Thoracic aorta (tissue), 2 donors: ENCODE measurements at places on chromosomes 5 and 9. TPM values are rescaled to one million over a fixed set of nuclear protein-coding genes. Genes with fewer than 3 reads are reported as not detected.

- H3K27ac ChIP-seq = peak overlapping the region; percentile 98
- peak; percentile 59 for DNase-seq
- no peaks in the 10 kb centered on the region for H3K36me3 ChIP-seq
Observed at GRCh38 chr9:130847306-130848217, 12.5 kb downstream of the ABL1 start.

DNA sequence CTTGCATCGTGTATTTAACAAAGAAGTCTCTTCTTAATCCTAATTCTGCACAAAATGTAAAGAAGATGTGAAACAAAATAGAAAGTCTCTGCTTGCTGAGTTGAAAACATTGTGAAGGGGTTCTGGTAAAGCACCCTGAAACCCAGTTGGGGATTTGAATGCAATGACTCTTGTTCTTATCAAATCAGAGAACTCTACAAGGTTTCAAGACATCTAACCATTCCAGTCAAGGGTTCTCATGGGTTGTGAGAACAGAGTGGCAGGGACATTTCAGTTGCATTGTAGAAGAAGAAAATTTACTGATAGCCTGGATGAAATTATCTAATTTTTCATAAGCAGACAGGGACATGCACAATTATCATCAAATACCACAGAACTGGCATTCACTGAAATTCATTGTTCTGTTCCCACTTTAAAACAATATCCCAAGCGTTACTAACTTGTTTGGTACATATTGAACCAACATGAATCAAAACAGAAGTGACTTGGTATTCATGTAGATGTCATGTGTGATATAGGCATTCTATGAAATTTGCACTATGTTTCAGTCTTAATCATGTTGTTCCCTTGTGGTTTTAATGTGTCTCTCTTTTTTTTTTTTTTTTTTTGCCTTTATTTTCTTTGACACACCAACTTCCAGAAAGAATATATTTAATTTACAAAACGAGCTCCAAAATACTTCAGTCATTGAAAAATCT lies 563.3 kb downstream of the IRX1 start:
- no peak for DNase-seq
- H3K4me3 ChIP-seq = no peak overlapping the region
- H3K27me3 ChIP-seq = no peaks in the 10 kb centered on the region
- H3K27ac ChIP-seq = no peak overlapping the region
- no peaks in the 10 kb centered on the region for H3K36me3 ChIP-seq

PCDHB13 gene
- total RNA-seq = 8.0 TPM

- DNase-seq = no peak
- peaks cover 50% of the 10 kb centered on the region for H3K4me1 ChIP-seq
- H3K27me3 ChIP-seq = no peaks in the 10 kb centered on the region
- no peak overlapping the region for H3K27ac ChIP-seq
- no peaks in the 10 kb centered on the region for H3K36me3 ChIP-seq
Observed at GRCh38 chr9:113998525-113999255, 79.4 kb downstream of the AMBP start.

GRIA1 gene
- 39.0 TPM for total RNA-seq

DNA sequence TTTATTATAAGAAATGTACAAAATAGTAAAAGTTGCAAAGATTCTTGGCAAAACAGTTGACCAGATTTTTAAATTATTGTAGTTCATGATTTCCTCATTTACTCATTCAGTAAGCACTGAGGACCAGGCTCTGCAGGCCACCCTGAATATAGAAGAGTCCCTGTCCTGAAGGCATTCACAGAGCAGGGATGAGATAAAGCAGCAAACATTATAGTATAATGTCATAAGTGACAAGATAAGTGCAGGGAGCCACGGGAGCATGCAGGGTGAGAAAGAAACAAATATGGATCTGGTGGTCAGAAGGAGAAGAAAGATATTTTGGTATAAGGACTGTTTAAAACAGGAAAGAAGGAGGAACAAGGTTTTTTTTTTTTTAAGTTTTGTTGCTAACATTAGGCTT lies 46.0 kb downstream of the PARP8 start:
- no peaks in the 10 kb centered on the region for H3K36me3 ChIP-seq
- H3K4me3 ChIP-seq = no peak overlapping the region
- H3K4me1 ChIP-seq = peaks cover 25% of the 10 kb centered on the region
- no peak overlapping the region for H3K27ac ChIP-seq
- H3K27me3 ChIP-seq = no peaks in the 10 kb centered on the region

GRCh38 chr9:119861842-119862241 lies 492.6 kb upstream of the BRINP1 start:
- H3K27ac ChIP-seq = no peak overlapping the region
- no peaks in the 10 kb centered on the region for H3K36me3 ChIP-seq
- no peak for DNase-seq
- no peak overlapping the region for H3K4me3 ChIP-seq
- H3K27me3 ChIP-seq = no peaks in the 10 kb centered on the region

CFAP90 gene
- total RNA-seq = not detected

DNA sequence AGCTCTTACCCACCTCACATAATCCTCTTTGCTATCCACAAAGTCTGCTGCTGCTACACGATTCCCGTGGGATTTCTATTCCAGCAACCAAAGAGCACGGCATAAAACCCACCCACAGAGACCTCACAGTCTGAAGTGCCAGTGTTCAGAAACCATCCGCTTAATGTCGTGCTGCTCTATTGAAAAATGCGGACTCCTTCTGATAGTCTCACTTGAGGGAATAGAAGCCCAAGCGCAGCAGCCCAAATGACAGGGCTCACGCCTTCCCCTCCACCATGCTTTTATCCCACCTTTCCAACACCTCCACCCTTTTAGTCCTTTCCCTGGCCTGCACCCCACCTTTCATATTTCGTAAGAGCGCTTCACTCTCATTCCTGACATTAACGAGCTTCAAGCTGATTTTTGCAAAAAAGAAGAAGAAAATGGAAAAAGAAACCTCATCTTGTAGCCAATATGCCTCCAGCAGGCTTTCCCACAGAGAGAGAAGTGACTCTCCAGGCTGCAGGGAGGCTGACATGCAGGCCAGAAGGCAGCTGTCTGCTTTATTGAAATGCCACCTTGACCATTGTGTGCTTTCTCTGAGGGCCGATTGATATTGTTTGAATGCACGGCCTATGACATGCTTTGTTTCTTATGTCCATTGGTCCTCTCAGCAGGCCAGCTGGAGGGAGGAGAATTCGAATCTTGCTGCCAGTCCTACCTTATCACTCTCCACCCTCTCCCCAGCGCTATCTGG lies 70.6 kb upstream of the PCSK1 start:
- no peak for DNase-seq
- no peaks in the 10 kb centered on the region for H3K4me1 ChIP-seq
- H3K4me3 ChIP-seq = no peak overlapping the region
- no peaks in the 10 kb centered on the region for H3K27me3 ChIP-seq
- H3K36me3 ChIP-seq = no peaks in the 10 kb centered on the region

GRCh38 chr9:97387504-97387886 lies 24.4 kb upstream of the TDRD7 start:
- H3K36me3 ChIP-seq = no peaks in the 10 kb centered on the region
- H3K4me1 ChIP-seq = no peaks in the 10 kb centered on the region
- no peaks in the 10 kb centered on the region for H3K27me3 ChIP-seq

DNA sequence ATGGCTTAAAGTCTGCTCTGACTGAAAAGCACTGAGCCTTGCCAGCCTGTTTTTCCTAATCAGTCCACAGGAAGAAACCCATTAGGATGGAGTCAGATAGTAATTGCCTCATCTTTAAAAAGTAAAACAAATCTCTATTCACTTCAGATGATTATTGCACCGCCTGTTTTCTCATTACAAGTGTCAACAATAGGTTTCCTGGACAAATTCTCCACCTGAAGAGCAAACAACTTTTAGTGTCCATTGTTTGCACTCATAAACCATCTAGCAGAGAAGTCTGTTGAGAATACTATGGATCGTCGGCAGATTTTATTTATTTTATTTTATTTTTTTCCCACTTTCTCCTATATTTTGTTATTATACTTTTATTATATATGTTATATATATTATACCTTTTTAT lies 20.3 kb downstream of the C5orf63 start:
- no peaks in the 10 kb centered on the region for H3K4me1 ChIP-seq
- H3K27ac ChIP-seq = no peak overlapping the region
- no peak for DNase-seq
- H3K27me3 ChIP-seq = no peaks in the 10 kb centered on the region
- H3K36me3 ChIP-seq = no peaks in the 10 kb centered on the region

FAM13B gene
- total RNA-seq = 65.1 TPM

DNA sequence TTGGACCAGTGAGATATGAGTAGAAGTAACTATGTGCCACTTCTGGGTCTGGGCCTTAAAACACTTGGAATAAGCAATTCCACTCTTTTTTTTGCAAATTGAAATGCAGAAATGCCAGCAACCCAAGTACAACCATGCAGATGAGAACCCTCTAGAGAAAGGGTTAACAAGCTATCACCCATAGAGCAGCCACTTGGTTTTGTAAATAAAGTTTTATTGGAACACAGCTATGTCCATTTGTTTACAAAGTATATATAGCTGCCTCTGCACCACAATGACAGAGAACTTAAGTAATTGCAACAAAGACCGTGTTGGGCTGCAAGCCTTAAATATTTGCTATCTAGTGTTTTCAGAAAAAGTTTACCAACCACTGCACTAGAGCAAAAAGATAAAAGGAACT lies 9.8 kb upstream of the TARS1 start:
- no peak for DNase-seq
- H3K4me3 ChIP-seq = no peak overlapping the region
- H3K27me3 ChIP-seq = no peaks in the 10 kb centered on the region
- peaks cover 3% of the 10 kb centered on the region for H3K4me1 ChIP-seq

GRCh38 chr5:139146809-139147482 lies 51.2 kb downstream of the SIL1 start:
- no peak overlapping the region for H3K4me3 ChIP-seq
- H3K27ac ChIP-seq = peak overlapping the region; percentile 20
- H3K36me3 ChIP-seq = no peaks in the 10 kb centered on the region
- peaks cover 34% of the 10 kb centered on the region for H3K4me1 ChIP-seq

DNA sequence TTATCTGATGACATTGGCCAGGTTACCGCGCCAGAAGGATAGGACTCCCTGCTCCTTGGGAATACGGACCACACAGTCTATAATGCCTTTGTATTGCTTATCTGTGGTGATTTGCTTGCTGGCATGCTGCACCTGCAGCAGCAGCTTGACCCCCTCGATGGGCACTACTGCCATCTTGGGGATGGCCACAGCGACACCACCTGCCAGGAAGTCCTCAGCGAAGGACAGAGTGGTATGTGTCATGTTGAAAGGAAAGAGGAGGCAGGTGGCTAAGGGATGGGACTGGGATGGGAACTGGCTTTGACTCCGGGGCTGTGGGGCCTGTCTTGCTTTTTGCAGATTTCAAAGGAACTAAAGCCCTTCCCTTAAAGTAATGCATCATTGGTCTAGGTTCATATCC lies 50.3 kb upstream of the ACO1 start:
- H3K27ac ChIP-seq = no peak overlapping the region
- H3K4me3 ChIP-seq = no peak overlapping the region
- no peaks in the 10 kb centered on the region for H3K36me3 ChIP-seq

EMB gene
- 20.8 TPM for total RNA-seq

DNA sequence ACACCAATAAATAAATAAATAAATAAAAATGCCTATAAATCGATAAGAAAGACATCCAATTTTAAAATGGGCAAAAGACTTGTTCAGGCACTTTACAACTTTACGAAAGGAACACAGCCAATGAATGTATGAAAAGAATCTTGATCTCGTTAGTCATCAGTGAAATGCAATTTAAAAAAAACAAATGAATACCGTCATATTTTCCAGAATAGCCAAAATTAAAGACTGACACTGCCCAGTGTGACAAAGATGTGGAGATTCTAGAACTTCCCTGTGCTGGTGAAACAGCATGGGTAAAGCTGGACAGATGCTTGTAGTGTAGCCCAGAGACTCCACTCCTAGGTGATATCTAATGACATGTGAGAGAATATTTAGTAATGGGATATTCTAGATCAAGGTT lies 127.1 kb downstream of the GOLPH3 start:
- no peaks in the 10 kb centered on the region for H3K36me3 ChIP-seq
- no peak for DNase-seq
- no peaks in the 10 kb centered on the region for H3K27me3 ChIP-seq
- H3K4me1 ChIP-seq = no peaks in the 10 kb centered on the region

DNA sequence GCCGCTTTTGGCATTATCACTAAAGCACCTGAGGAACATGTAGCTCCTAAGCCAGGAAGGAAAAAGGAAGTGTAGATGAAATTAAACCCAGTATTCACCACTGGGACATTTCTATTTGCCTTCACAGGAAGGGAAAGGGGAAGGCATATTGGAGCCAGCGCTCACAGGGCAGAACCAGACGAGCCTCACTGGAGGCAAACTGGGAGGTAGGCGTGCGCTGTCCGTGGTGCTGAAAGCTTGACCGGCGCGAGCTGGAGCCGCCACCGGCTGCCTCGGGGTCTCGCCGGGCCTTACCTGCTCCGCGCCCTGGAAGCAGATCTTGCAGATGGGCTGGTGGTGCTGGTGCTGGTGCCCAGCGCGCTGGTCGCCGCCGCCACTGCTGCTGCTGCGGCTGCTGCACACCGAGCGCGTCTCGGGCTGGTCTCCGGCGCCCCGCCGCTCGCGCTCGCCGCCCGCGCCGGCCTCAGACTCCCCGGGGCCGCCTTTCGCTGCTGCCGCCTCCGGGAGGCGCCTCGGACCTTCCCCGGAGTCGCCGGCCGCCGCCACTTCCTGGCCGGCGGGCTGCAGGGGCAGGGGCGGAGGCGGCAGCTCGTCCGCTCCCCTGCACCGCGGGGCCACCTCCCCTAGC lies 732 bp downstream of the MARCHF11 start:
- no peaks in the 10 kb centered on the region for H3K4me1 ChIP-seq
- H3K36me3 ChIP-seq = no peaks in the 10 kb centered on the region
- H3K27ac ChIP-seq = no peak overlapping the region
- H3K4me3 ChIP-seq = no peak overlapping the region

TERT gene
- total RNA-seq = not detected

PPP1R26 gene
- 11.9 TPM for total RNA-seq

OMD gene
- 200 TPM for total RNA-seq

PCDHGC3 gene
- 99.9 TPM for total RNA-seq

CNOT8 gene
- total RNA-seq = 90.9 TPM

N4BP3 gene
- not detected for total RNA-seq

PRKAA1 gene
- 56.6 TPM for total RNA-seq

DNA sequence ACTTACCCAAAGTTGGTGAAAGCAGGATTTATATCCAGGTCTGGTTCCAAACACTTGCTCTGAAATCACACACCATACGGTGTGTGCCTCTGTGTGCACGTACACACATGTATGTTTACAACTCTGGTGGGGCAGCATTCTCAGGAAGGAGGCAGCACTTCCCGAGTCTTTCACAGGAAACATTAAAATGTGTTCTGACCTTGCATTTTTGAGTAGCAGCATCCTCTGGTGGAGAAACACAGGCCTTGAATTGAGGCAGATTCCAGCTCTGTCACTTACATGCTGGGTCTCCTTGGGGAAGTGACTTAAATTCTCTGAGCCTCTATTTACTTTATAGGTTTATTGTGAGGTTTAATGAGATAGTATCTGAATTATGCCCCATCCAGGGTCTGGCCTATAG lies 126.4 kb downstream of the RGS3 start:
- peaks cover 81% of the 10 kb centered on the region for H3K4me1 ChIP-seq
- peak overlapping the region; percentile 37 for H3K27ac ChIP-seq
- H3K36me3 ChIP-seq = peaks cover 8% of the 10 kb centered on the region
- no peaks in the 10 kb centered on the region for H3K27me3 ChIP-seq
